ENCODE measurements at places on chromosomes 1 and 21.

DNA sequence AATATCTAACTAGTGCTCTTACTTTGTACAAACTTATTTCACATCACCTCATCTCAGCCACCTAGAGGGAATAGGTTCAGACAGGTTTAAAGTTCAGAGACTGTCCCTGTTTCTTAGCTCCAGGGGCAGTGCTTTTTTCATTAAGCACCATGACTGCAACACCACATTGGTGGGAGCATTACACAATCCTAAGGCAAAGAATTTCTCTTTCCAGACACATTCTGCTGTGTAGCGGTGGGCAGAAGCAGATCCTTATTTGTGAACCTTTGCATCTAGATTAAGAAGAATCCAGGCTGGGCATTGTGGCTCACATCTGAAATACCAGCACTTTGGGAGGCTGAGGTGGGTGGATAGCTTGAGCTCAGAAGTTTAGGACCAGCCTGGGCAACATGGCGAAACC, 16.1 kb downstream of the LCA5L start:
- no peak for DNase-seq

- no peak for DNase-seq
Measured at GRCh38 chr1:174131032-174131638, 28.2 kb upstream of the RABGAP1L start.

GRCh38 chr1:160834945-160835565, 27.6 kb downstream of the CD244 start:
- DNase-seq = no peak

GRCh38 chr1:82337635-82338034, 536.9 kb downstream of the ADGRL2 start:
- no peak for DNase-seq

GRCh38 chr1:183979437-183979836, 58.1 kb downstream of the COLGALT2 start:
- DNase-seq = no peak

DNA sequence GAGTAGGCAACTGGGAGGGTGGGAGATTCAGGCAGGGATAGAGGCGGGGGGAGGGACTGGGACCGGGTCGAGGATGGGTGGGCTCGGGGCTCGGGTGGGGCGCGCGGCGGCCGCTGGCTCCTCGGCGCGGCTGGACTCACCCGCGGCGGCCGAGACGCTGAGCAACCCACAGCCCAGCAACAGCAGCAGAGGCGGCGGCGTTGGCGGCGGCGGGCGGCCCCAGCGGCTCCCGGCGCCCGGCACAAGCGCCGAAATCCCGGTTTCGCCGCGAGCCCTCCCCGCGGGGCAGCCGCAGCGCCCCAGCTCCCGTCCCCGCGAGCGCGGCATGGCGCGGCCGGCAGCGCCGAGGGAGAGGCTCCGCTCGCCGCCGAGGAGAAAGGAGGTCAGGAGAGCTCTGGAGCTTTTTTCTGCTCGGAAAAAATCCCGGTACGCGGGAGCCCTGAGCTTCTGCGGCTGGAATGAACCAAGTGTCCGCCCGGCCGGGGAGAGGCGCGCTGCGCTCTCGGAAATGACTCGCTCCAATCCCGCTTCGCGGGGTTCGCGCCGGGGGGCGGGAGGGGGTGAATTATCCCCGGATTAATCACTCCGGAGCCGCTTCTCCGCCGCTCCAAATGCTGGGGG, at the start of gene CSMD2:
Gene CSMD2, minus strand, starts transcription at position 460 of the 621 bp plus-strand sequence. Its CDS starts 133 bp downstream, at position 327.
- DNase-seq = no peak

GRCh38 chr1:14980621-14981218, 172.8 kb upstream of the TMEM51 start:
- DNase-seq = no peak

DNA sequence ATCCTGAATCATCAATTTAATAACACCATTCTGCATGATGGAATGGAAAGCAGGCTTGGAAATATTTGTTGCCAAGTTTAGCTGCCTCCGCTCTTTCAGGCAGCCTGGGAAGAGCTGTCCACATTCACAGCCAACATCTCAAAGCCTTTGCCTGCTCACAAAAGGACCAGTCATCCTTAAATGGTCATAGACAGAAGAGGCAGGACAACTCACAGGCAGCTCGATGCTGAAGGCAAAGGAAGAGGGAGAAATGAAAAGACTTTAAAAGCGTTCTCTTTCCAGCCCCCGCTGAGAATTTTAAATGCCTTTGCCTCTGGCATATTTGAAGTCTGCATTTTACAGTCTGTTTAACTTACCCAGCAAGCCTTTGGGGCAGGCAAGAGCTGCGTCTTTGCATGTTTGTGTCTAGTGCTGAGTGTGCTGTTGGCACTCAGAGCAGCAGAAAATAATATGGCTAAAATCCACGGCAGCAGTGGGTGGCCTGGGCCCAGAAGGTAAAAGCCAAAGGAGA, 68.9 kb downstream of the NMNAT2 start:
- DNase-seq = no peak

GRCh38 chr1:66494482-66494881, 39.5 kb upstream of the SGIP1 start:
- no peak for DNase-seq

DNA sequence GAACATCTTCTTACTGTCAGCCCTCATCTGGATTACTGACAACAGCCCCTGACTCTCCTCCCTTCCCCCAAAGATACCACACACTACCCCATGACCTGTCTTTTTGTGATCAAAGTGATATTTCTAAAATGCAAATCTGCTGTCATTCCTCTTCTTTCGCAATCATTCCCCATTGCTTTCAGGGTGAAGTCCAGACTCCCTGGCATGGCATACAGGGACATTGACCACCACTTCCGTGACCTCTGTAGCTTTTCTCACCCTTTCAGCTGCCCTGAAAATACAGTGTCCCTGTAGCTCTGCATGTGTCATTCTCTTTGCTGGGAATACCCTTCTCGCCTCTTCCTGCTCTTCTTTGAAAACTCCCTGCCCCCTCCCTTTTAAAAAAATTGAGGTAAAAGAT, 4.1 kb downstream of the SERINC2 start:
- DNase-seq = no peak

GRCh38 chr21:45302082-45303061, 14.7 kb upstream of the POFUT2 start:
- no peak for DNase-seq

- DNase-seq = no peak
Measured at GRCh38 chr1:164475834-164476233, 83.2 kb upstream of the PBX1 start.

GRCh38 chr21:41866274-41866809, 12.8 kb downstream of the PRDM15 start:
- DNase-seq = no peak

Measured in NCI-H1930 (cell line).